Effector memory CD4-positive, alpha-beta T cell (primary cell): ENCODE measurements at places on chromosomes 7 and 10.

- DNase-seq, result no peak
Measured at GRCh38 chr7:157021071-157021870, 10.8 kb upstream of the MNX1 start.

DNA sequence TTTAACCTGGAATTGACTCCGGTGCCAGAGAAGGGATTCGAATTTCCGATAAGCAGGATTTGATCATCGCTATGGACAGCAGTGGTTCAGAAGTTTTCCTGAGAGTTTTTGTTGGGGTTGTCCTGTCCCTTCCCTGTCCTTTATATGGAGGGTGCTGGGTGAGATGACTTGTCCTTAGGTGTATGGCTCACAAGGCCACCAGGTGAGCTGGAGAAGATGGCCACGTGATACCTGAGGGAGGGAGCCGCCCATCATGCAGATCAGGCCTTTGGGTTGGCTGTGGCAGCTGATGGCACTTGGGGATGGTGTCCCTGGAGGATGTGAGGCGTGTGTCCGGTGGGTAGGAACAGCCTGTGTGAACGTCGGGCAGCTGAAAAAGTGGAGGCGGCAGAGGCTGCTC lies 187.7 kb downstream of the PTPN20 start:
- DNase-seq, result no peak

DNA sequence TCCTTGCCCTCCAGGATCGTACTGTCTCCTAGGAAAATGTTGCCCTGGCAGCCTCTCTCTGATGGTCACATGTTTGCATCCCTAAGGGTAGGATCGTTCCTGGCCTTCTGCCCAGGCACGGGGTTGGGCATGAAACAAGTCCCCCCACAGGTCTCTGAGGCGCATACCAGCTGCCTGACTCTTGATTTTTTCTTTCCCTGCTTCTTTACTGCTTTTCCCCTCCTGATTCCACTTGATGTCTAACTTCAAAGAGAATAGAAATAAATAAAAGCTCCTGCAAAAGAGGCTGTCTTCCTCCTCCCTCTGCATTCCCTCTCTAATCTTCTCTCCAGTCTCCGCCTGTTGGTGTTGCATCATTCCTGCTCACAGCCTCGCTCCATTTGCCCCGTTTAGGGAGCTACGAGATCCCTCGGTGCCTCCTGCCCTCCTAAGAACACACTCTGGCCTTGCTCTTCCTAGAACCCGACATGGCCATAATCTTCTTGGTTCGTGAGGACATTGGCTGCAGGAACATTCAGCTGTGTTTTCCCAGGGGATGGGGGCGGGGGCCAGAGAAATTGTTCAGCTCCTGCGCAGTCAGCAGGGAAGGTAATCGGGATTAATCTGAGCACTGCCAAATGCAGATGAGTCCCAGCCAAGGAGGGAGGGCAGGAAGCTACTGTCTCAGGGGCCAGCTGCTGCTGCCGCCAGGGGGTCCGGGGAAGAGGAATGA lies 26.0 kb downstream of the LEP start:
- DNase-seq, result no peak

DNA sequence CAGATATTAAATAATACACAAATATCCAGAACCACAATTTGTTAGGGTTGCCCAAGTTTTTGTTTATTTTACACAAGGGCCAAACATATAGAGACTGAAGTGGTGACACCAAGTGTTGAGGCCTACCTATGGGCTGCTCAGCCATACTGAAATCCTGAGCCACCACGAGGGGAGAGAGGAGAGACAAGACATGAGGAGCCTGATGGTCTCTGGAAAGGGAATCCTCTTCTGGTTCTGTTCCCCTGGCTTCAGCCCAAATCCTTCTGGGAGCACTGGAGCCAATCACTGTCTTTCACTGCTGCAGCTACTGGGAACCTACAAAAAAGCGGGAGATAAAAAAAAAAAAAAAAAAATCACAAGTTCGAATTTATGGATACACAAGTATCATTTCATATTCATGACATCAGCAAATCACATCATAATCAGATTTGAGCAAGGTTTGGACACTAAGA lies 1.9 kb downstream of the SKIDA1 start:
- DNase-seq, result no peak

- no peak for DNase-seq
Measured at GRCh38 chr10:4776234-4776638, 49.8 kb upstream of the AKR1E2 start.

DNA sequence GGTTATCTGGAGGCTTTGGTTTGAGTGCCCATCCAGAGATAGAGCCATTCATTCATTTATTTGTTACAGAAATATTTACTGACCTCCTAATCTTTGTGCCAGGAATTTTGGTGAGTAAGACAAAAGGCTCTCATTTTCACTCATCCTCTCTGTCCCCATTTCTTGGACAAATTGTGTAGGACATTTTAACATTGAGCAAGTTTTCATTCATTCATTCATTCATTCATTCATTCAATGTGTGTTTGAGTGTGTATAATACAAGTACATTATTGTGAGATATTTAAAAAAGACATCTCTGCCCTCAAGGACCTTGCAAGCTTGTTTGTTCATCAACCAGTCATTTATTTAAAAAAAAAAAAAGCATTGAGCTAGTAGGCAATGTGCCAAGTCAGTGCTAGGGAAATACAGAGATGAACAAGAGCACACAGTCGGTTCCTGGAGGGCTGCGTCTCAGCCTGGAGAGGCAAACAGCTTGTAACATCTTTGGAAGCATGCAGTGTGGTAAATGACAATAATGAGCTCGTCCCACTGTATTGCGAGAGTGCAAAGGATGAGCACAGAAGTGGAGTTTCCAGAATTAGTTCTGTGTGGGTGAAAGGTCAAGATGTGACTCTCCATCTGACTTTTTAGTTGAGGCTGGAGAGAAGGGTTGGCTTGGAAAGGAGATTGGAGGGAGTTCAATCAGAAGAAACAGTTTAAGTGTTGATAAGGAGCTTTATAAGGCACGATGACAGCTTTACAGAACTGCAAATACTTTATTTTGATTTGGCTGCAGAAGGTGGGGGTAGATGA lies 50.5 kb upstream of the HBP1 start:
- no peak for DNase-seq

DNA sequence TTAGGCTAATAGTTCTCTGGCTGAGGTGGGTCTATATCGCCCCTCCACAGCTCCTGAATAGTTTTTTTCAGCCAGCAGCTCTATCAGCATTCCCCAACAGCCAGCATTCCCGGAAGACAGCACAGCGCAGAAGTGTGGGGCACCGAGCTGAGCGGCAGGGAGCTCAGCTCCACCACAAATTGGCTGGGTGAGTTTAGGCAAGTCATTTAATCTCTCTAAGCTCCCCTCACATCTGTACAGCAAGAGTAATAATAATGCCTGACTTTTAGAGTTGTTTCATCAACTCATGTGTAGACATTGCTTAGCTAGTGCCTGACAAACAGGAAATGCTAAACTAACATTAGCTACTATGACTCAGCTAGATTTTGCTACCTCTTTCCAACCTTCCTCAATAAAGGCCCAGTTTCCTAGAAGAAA lies 247.9 kb upstream of the PTN start:
- no peak for DNase-seq

- no peak for DNase-seq
Measured at GRCh38 chr7:362402-363096, 72.6 kb downstream of the FOXL3 start.
